ENCODE measurements at places on chromosomes 6 and 20.

- DNase-seq, result peak; percentile 93
Measured at GRCh38 chr20:34111702-34112599, at the start of gene EIF2S2. Gene EIF2S2, minus strand, starts transcription at chr20:34112243. Its CDS starts 133 bp downstream, at chr20:34112110.

- DNase-seq, result no peak
Measured at GRCh38 chr20:24296477-24297261, 172.8 kb upstream of the SYNDIG1 start.

DNA sequence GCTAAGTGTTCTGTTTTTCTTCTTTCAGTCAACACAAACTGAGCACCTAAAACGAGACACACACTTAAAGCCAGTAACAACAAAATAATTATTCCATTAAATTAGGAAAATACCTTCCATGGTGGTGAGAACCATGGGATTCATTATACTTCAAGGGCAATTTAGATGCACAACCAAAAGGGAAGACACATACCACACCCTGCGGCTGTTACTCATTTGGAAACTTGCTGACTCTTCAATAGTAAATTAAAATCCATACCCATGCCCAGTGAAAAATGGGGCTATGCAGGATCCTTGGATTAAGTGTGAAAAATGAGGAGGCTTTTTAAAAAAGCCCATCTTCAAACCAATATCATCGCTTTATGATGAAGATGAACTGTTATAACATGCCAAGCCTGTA lies 142.7 kb downstream of the GJA10 start:
- no peak for DNase-seq

- no peak for DNase-seq
Measured at GRCh38 chr6:117478853-117479231, 3.6 kb upstream of the DCBLD1 start.

DNA sequence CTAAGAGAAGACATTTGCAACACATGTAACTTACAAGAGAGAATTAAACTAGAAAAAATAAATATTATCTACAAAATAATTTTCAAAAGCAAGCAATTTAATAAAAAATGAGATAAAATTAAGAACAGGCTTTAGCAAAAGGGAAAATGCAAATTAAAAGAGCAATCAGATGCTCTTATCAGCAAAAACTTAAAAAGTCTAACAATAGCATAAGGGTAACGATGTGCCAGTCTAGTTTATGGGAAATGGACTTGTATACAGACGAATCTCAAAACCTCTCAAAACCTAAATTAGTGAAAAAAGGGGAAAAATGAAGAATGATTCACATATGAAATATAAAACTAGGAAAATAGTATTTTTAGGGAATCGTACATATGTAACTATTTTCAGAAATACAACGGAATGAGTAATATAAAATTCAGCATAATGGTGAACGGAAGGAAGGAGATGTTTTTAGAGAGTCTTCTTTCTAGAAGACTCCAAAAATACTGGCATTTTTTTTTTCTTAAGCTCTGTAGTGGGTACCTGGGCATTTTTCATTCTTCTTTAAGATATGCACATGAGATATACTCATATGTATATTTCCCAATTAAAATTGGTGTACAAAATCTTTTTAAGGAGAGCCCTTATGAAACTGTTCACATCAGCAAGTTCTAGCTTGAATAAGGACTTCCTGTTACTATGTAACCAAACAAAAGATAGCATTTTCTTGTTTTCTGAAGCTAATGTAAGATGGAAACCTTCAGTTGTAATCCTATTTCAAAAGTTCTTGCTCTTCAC lies 927 bp upstream of the MANEA start:
- no peak for DNase-seq

- DNase-seq, result no peak
Measured at GRCh38 chr20:58646703-58647102, 4.4 kb upstream of the STX16 start.

- no peak for DNase-seq
Measured at GRCh38 chr6:20740727-20741126, 206.5 kb downstream of the CDKAL1 start.

- DNase-seq, result no peak
Measured at GRCh38 chr20:43565758-43566104, 6.9 kb downstream of the SGK2 start.

GRCh38 chr6:85672623-85673022 lies 29.9 kb upstream of the SYNCRIP start:
- no peak for DNase-seq

GRCh38 chr6:36722879-36723278 lies 25.3 kb downstream of the RAB44 start:
- no peak for DNase-seq

Data from endothelial cell (in vitro differentiated cells).